ENCODE measurements at places on chromosomes 16 and 17. TPM values are rescaled to one million over a fixed set of nuclear protein-coding genes. Genes with fewer than 3 reads are reported as not detected.

The CARHSP1 gene
- total RNA-seq: 197 TPM

The KCNH6 gene
- not detected for total RNA-seq

The VTN gene
- total RNA-seq: not detected

The SRCIN1 gene
- 4.9 TPM for total RNA-seq

The CENPX gene
- 297 TPM for total RNA-seq

The PRM1 gene
- total RNA-seq: not detected

The PARD6A gene
- 38.1 TPM for total RNA-seq

The KRTAP1-5 gene
- total RNA-seq: not detected

The UTS2R gene
- not detected for total RNA-seq

The LLGL2 gene
- 162 TPM for total RNA-seq

The PRAC2 gene
- total RNA-seq: not detected

The ARHGAP27 gene
- 171 TPM for total RNA-seq

The TP53TG3C gene
- not detected for total RNA-seq

The CD300LB gene
- total RNA-seq: not detected

The DPEP2 gene
- total RNA-seq: not detected

The DHRS7C gene
- not detected for total RNA-seq

The TBC1D3I gene
- 0.10 TPM for total RNA-seq

The KRTAP2-2 gene
- not detected for total RNA-seq

The USP43 gene
- total RNA-seq: 21.7 TPM

The WFDC1 gene
- total RNA-seq: not detected

The FOXF1 gene
- not detected for total RNA-seq

The RAB26 gene
- 13.4 TPM for total RNA-seq

The CASKIN1 gene
- 0.08 TPM for total RNA-seq

The SPEM2 gene
- total RNA-seq: not detected

The SULT1A2 gene
- 1.4 TPM for total RNA-seq

The TNFAIP1 gene
- 36.8 TPM for total RNA-seq

The CCL3 gene
- not detected for total RNA-seq

The SYNRG gene
- 7.1 TPM for total RNA-seq

The EVPLL gene
- total RNA-seq: 0.52 TPM

The HAP1 gene
- total RNA-seq: not detected

The NLRC3 gene
- not detected for total RNA-seq

The ST6GALNAC1 gene
- 5.3 TPM for total RNA-seq

The SLC13A2 gene
- not detected for total RNA-seq

The CTRB1 gene
- total RNA-seq: not detected

The KCTD19 gene
- total RNA-seq: not detected

The KRT24 gene
- not detected for total RNA-seq

The HS3ST3A1 gene
- total RNA-seq: not detected

The CSH2 gene
- not detected for total RNA-seq

The ACACA gene
- 84.4 TPM for total RNA-seq

The SOX9 gene
- 66.6 TPM for total RNA-seq

The TMIGD1 gene
- not detected for total RNA-seq

The NAA38 gene
- total RNA-seq: 71.8 TPM

The ERAL1 gene
- 33.0 TPM for total RNA-seq

The MYCBPAP gene
- total RNA-seq: not detected

The TMEM204 gene
- 0.61 TPM for total RNA-seq

The VAMP2 gene
- 5.8 TPM for total RNA-seq

The SLC9A5 gene
- 2.2 TPM for total RNA-seq

The GJC1 gene
- not detected for total RNA-seq

The NPIPA8 gene
- not detected for total RNA-seq

The GGT6 gene
- 7.0 TPM for total RNA-seq

The CIBAR2 gene
- not detected for total RNA-seq

All from HT-29 (cell line).